Right atrium auricular region (tissue), 2 donors: ENCODE measurements at places on chromosomes 16 and 17. TPM values are rescaled to one million over a fixed set of nuclear protein-coding genes. Genes with fewer than 3 reads are reported as not detected.

The FAM222B gene
- 26.5 TPM for total RNA-seq

DNA sequence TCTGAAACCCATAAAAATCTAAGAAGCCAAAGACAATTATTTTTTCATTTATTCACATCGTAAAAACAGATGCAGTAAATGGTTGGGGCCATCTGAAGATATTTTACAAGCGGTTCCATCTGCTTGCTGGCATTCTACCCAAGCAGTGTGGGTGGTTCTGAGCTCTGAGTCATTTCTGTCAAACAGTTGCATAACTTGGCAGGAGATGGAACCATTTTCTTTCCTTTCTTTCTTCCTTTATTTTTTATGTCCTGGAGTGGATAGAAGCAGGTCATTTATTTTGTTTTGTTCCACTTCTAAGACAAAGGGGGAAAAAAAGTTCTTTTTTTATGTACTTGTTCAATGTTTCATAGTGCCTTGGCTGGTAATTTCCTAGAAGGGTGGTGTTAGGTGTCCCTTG, 1151.9 kb upstream of the GOT2 start:
- no peaks in the 10 kb centered on the region for H3K4me1 ChIP-seq
- H3K27ac ChIP-seq: no peak overlapping the region
- H3K4me3 ChIP-seq: no peak overlapping the region
- peak; percentile 63 for DNase-seq

The MAPT gene
- 23.0 TPM for total RNA-seq

- H3K4me3 ChIP-seq: no peak overlapping the region
- no peak for DNase-seq
- no peaks in the 10 kb centered on the region for H3K27me3 ChIP-seq
Observed at GRCh38 chr16:88806491-88807111, 3.0 kb downstream of the CDT1 start.

DNA sequence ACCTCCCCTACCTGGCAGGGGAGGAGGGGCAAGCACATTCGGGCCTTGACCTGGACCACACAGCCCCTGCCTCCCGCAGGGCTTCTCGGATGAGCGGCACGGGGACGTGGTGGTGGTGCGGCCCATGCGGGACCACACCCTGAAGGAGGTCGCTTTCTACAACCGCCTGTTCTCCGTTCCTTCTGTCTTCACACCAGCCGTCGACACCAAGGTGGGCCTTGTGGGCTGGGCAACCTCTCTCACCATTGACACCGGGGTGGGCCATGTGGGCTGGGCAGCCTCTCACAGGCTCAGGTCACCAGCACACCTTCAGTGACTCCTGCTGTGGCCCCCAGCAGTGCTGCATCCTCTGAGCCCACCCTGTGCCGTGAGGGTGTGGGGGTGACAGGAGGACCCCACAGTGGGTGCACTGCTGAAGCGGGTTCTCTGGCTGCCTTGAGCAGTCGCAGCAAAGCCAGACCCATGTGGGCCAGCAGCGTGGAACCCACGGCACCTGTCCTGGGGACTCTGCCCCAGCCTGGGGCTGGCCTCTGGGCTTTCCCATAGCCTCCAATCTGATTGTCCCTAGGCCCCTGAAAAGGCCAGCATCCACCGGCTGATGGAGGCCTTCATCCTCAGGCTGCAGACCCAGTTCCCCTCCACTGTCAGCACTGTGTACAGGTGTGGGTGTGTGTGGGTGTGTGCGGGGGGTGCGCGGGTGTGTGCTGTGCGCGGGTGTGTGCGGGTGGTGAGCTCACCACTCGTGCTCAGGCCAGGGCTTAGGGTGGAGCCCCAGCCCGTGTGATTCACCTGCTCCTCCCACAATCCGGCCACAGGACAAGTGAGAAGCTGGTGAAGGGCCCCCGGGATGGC, 7.5 kb downstream of the CTU2 start:
- H3K36me3 ChIP-seq: peaks cover 45% of the 10 kb centered on the region
- H3K4me3 ChIP-seq: no peak overlapping the region
- H3K27ac ChIP-seq: no peak overlapping the region
- DNase-seq: no peak

The DECR2 gene
- 18.7 TPM for total RNA-seq

GRCh38 chr16:81738783-81739496, 40.2 kb upstream of the PLCG2 start:
- no peak overlapping the region for H3K4me3 ChIP-seq
- no peak overlapping the region for H3K27ac ChIP-seq
- no peak for DNase-seq
- H3K4me1 ChIP-seq: peaks cover 13% of the 10 kb centered on the region

DNA sequence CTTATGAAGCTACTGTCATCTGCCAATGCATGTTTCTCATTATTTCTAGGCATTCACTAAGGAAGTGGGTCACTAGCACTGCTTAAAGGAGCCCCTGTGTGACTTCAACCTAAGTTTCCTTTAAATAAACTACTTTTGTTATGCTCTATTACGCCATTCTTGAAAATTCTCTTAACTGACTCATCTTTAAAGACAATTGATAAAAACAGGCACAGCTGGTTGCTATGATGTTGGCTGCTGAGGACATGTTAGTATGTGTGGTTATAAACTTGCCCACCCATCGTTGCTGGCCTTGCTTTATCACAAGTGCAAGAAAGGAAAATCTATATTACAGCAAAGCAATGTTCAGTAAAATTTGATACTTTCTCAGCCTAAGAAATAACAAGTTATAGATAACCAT, 75.8 kb upstream of the CNTNAP4 start:
- H3K36me3 ChIP-seq: no peaks in the 10 kb centered on the region
- no peak overlapping the region for H3K27ac ChIP-seq
- DNase-seq: no peak
- no peaks in the 10 kb centered on the region for H3K27me3 ChIP-seq

DNA sequence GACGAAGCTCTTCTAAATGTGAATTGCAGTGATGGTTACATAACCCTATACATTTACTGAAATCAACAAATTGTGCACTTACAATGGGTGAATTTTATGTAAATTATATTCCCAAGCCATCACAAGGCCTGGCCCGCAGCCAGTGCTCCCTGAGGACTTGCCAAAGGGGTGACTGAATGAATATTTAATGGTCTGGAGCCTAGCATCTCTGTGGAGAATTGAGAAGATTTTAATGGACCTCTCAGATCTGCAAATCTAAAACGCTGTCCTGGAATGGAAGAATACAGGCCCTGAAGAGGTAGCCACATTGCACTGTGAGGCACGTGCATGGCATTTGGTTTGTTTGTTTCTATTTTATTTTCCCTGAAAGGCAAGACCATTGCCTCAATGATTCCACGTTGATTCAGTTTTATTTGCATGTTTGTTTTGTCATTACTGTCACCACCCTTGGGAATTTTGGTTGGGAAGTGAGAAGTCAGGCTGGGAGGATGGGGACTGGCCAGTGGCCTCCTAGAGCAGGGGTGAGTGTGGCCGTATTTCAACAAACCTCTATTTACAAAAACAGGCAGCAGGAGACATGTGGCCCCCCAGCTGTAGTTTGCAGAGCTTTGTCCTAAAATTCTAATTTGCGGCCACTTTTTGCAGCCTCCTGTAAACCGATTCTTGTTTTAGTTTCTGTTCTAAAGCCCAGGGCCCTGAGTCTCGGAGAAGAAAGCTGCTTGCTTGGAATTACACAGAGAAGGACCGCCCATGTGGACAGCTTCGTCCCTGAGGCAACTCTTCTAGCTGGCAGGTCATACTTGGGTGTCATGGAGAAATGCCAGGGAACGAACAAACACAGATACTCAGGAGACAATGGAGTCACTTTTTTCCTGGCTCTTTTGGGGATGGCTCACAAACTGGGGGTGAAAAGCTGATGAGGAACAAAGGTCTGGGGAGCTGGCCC, 40.5 kb upstream of the GCSH start:
- no peak overlapping the region for H3K27ac ChIP-seq
- H3K27me3 ChIP-seq: no peaks in the 10 kb centered on the region
- no peaks in the 10 kb centered on the region for H3K36me3 ChIP-seq
- no peak for DNase-seq
- H3K4me1 ChIP-seq: no peaks in the 10 kb centered on the region
- H3K4me3 ChIP-seq: no peak overlapping the region

DNA sequence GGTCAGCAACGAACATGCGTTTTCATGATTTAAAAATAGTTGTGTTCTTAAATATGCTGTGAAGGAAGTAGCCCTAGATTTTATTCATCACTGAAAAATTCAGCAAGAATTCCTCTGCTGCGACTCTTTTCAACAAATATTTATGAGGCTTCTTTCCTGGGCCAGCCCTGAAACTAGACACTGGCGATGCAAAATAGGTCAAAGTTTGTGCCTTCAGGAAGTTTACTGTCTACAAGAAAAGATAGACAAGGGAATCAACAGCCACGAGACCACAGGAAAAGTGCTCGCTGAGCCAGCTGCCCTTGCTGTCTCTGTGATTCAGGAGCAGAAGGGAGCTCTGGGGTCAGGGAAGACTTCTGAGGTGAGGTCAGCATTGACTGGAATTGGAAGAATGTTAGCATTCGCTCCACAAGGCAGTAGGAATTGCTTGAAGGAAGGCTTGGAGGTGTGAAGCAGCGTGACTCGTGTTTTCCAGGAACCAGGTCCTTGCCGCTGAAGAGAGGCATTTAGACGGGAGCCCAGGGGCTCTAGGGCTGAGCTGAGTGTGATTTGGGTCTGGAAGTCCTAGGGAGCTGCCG, 1.9 kb upstream of the RPL26 start:
- peaks cover 21% of the 10 kb centered on the region for H3K36me3 ChIP-seq
- no peaks in the 10 kb centered on the region for H3K27me3 ChIP-seq
- no peak overlapping the region for H3K4me3 ChIP-seq
- no peak for DNase-seq

GRCh38 chr17:6052926-6053325, 17.3 kb upstream of the WSCD1 start:
- no peak overlapping the region for H3K27ac ChIP-seq
- no peaks in the 10 kb centered on the region for H3K27me3 ChIP-seq
- H3K36me3 ChIP-seq: no peaks in the 10 kb centered on the region
- no peak overlapping the region for H3K4me3 ChIP-seq
- no peaks in the 10 kb centered on the region for H3K4me1 ChIP-seq

DNA sequence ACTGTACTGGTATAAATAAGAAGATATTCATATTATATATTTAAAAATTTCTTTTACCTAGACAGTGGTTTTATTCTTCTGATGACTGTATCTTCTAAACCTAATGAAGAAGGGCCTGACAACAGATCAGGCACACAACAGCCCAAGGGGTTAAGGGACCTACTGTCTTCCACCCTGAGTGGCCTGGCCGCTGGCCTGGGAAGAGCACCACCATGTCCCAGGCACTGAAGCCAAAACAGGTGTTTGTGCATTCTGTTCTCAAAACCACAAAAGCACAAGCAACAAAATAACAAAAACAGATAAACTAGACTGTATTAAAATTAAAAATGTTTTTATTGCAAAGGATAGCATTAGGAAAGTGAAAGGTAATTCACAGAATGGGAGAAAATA, 9.1 kb upstream of the PECAM1 start:
- no peak overlapping the region for H3K27ac ChIP-seq
- H3K27me3 ChIP-seq: no peaks in the 10 kb centered on the region
- H3K4me1 ChIP-seq: no peaks in the 10 kb centered on the region
- H3K36me3 ChIP-seq: no peaks in the 10 kb centered on the region

GRCh38 chr16:14057878-14058382, 13.2 kb upstream of the MRTFB start:
- no peaks in the 10 kb centered on the region for H3K36me3 ChIP-seq
- H3K27me3 ChIP-seq: no peaks in the 10 kb centered on the region
- no peaks in the 10 kb centered on the region for H3K4me1 ChIP-seq
- peak overlapping the region; percentile 66 for H3K27ac ChIP-seq
- no peak overlapping the region for H3K4me3 ChIP-seq
- DNase-seq: peak; percentile 58

DNA sequence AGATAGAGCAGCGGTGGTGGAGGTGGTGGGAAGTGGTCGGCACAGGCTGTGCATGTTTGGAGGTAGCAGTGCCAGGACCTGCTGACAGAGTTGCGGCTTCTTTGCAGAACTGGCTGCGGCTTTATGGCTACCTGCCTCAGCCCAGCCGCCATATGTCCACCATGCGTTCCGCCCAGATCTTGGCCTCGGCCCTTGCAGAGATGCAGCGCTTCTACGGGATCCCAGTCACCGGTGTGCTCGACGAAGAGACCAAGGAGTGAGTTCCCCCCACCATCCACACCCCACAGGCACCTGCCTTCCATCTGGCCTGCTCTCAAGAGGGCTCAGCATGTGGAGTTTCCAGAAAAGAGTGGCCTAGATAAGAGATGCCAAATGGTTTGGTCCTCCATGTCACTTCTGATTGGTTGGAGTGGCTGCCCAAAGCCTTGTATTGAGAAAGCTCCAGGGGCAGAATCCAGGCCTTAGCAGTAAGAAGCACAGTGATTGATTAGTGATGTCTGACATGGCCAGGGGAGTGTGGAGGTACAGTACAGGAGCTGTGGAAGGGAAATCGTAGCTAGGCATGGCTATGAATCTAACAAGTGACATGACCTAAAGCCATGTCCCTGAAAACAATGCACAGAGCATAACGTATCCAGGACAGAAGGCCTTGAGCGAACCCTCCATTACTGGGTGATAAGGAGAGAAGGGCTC, 12.0 kb downstream of the MMP15 start:
- H3K4me1 ChIP-seq: peaks cover 41% of the 10 kb centered on the region
- peaks cover 34% of the 10 kb centered on the region for H3K36me3 ChIP-seq
- no peaks in the 10 kb centered on the region for H3K27me3 ChIP-seq
- H3K4me3 ChIP-seq: no peak overlapping the region

The NPIPB6 gene
- not detected for total RNA-seq

DNA sequence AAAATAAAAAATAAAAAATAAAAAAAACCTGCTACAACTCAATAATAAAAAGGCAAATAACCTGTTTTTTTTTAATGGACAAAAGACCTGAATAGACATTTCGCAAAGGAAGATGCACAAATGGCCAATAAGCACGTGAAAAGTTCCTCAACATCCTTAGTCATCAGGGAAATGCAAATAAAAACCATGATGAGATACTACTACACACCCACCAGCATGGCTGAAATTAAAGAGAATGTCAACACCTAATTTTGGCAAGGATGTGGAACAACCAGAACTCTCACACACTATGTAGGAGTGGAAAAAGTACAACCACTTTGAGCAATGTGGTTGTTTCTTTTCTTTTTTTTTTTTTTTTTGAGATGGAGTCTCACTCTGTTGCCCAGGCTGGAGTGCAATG, 24.6 kb downstream of the COG7 start:
- peaks cover 15% of the 10 kb centered on the region for H3K4me1 ChIP-seq
- peaks cover 37% of the 10 kb centered on the region for H3K36me3 ChIP-seq
- H3K27ac ChIP-seq: no peak overlapping the region
- DNase-seq: no peak
- H3K4me3 ChIP-seq: no peak overlapping the region
- no peaks in the 10 kb centered on the region for H3K27me3 ChIP-seq

The LDHD gene
- total RNA-seq: 65.6 TPM

GRCh38 chr16:86500708-86501510, 9.4 kb upstream of the FOXF1 start:
- no peak overlapping the region for H3K27ac ChIP-seq
- no peak overlapping the region for H3K4me3 ChIP-seq
- no peaks in the 10 kb centered on the region for H3K36me3 ChIP-seq
- peaks cover 76% of the 10 kb centered on the region for H3K27me3 ChIP-seq
- no peaks in the 10 kb centered on the region for H3K4me1 ChIP-seq
- no peak for DNase-seq

The SPATA33 gene
- 1.1 TPM for total RNA-seq

DNA sequence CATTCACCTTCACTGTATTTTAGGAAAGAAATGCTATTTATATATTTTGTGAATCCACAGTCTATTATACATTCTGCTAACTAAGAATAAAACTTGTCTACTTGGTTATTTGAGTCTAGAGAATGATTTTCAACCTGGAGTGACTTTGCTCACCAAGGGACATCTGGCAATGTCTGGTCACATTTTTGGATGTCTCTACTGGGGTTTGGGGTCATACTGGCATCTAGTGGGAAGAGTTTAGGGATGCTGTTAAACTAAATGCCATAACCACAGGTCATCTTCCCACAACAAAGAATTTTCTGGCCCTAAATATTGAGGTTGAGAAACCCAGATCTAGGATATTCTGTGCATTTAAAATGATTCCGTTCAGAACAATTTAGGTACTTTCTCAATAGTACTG, 26.0 kb downstream of the KCNJ16 start:
- DNase-seq: no peak
- no peaks in the 10 kb centered on the region for H3K27me3 ChIP-seq
- no peaks in the 10 kb centered on the region for H3K36me3 ChIP-seq
- H3K4me1 ChIP-seq: no peaks in the 10 kb centered on the region
